ENCODE measurements at places on chromosomes 11 and 22.
A peak's percentile ranks its signal among the peaks of the same experiment; 100 is the strongest.

DNA sequence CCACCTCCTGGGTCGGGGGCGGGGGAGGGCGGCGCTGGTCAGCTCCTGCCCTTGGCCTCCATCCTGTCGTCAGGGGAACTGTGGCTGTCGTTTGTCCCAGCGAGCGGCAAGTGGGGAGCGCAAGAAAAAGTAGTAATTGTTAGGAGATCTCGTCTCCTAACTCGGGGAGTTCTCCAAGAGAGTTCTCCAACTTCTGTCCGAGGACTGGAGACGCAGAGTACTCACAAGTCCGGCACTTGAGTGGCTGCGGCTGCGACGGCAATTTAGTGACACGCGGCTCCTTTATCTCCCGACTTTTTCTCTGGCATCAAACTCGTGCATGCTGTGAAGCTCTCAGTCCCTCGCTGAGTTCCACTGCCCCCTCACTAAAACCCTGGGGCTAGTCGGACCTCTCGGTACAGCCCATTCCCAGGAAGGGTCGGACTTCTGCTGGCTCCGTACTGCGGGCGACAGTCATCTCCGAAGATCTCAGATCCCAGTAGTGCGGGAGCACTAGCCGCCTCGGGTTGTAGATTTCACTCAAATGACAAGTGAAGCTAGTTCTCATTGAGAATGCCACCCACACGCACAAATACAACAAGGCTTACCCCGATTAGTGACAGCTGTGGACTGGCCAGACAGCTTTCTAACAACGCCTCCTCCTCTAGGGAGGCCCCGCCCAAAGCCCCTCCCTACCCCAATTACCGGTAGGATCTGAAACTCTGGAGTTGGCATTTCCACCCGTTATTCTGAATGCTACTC is at the start of gene PGR:
TSS of gene PGR (minus strand) at position 611 of the 741 bp plus-strand sequence. CDS start 743 bp downstream, outside the sequence.
- no peak within 1 kb of the TSS for H3K27ac ChIP-seq
- no peaks in the 10 kb centered on the region for H3K36me3 ChIP-seq
- DNase-seq: no peak
- peaks cover 7% of the 10 kb centered on the region for H3K27me3 ChIP-seq
- no peaks in the 10 kb centered on the region for H3K4me1 ChIP-seq
- no peak within 1 kb of the TSS for H3K4me3 ChIP-seq

DNA sequence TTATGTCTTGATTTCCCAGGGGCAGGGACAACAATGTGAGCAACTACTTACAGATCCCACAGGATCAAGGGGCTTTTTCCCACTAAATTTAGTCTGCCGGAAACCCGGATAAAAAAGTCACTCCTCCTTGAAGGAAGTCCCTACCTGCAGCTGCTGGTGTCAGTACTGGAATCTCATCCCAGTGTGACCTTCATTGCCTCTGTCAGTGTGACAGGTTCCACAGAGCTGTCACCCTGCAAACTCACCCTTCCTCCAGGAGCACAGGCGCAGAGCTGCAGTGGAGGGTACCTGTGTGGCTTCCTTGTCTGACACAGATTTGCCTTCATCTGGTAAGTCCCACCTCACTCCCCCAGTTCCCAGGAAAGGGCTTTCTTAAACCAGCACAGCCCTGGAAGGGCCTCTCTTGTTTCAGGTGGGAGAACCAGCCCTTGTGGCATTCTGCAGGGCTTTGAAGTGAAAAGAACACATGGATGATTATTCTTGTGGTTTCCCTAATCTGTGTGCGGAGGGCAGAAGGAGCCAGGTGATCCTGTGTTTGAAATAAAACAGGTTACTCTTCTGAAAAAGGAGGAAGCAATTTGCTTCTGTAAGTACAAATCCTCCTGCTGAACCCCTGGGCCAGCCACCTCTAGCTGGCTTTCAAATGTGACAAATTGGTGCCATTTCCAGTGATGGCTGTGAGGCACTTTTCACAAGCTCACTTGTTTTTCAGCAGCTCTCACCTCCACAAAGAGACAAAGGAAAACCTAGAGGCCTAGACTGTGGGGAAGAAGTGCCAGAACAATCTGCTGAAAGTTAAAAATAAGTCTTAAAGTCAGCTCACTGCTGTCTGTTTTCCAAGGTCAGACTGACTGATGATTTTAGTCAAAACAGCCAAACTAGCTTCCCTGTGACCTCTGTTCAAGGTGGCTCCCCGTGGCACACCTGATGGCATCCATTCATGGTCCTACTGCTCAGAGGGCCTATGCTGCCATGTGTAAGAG is 9.2 kb upstream of the PRSS23 start:
- peaks cover 25% of the 10 kb centered on the region for H3K27me3 ChIP-seq
- H3K36me3 ChIP-seq: no peaks in the 10 kb centered on the region
- H3K4me1 ChIP-seq: no peaks in the 10 kb centered on the region

DNA sequence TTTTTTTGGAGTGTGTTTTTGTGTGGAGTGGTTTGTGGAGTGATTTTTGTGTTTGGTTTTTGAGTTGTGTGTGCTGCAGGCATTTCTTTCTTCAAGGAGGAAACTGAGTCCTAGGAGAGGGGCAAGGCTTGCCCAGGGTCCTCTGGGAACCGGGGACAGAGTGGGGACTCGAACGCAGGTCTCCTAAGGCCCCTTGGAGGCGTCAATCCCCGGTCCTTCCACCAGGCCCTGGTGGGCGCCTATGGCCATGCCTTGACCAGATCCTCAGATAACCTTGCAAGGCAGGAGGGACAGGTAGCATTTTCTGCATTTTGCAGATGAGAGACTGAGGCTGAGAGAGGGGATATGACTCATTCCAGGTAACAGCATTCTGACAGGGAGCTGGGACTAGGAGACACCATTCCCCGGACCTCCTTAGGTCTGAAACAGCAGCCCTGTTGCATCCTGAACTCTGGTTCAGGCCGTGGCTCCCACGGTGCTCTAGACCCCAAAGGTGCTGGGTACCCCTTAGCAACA is 39.1 kb downstream of the MYO7A start:
- DNase-seq: no peak
- no peaks in the 10 kb centered on the region for H3K36me3 ChIP-seq
- H3K4me1 ChIP-seq: no peaks in the 10 kb centered on the region
- no peak overlapping the region for H3K27ac ChIP-seq

GRCh38 chr11:44966694-44967093 is 16.0 kb upstream of the TP53I11 start:
- no peak overlapping the region for H3K27ac ChIP-seq
- no peaks in the 10 kb centered on the region for H3K36me3 ChIP-seq
- DNase-seq: no peak
- no peaks in the 10 kb centered on the region for H3K4me1 ChIP-seq

DNA sequence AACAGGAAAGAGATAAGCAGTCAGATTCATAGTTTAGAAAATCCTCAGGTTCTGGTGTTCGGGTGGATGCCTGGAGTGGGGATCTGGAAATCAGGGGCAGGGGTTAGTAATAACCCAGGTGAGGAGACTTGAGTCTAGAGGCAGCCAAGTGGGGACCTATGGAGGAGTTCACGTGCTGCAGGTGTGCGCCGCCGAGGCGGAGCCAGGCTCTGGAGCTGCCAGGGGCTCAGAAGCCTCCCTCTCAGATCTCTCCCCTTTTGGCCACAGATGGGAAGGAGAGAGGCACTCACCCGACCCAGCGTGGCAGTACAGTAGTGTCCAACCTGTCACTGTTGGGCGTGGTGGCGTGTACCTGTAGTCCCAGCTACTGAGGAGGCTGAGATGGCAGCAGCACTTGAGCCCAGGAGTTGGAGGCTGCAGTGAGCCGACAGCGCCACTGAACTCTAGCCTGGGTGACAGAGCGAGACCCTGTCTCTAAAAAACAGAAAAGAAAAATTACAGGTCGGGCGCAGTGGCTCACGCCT is 27.5 kb downstream of the TXN2 start:
- H3K4me3 ChIP-seq: peak overlapping the region; percentile 62
- peaks cover 43% of the 10 kb centered on the region for H3K4me1 ChIP-seq
- no peaks in the 10 kb centered on the region for H3K27me3 ChIP-seq

DNA sequence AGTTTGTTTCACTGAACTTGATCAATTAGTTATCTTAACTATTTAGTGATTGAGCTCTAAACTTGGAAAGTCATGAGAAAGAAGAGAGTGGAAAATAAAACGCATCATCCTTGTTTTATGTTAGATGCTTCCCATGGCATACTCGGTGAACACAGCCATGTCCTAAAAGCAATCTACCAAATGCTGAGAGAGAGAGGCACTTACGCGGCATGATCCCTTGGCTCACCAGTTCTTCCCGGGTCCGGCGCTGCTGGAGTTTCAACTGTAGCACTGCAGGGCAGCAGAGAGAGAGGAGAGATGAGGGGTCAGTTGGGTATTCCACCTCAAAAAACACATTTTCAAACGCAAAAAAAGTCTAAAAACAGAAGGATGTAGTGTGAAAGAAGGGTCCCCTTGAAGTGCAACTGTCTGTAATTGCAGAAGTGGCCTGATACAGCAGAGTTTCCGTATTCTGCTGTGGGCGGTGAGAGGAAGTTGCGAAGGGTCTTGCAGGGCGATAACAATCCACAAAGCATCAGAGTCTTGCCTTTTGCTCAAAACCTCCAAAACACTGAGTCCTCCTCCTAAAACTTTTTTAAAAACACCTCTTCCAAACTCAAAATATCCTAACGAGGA is 92.7 kb downstream of the SGSM3 start:
- DNase-seq: peak; percentile 69
- H3K27ac ChIP-seq: peak overlapping the region; percentile 95
- H3K36me3 ChIP-seq: peaks cover 8% of the 10 kb centered on the region

GRCh38 chr11:108732395-108732794 is 67.5 kb downstream of the DDX10 start:
- H3K27me3 ChIP-seq: no peaks in the 10 kb centered on the region
- no peak for DNase-seq
- H3K4me3 ChIP-seq: peak overlapping the region; percentile 50
- H3K36me3 ChIP-seq: peaks cover 12% of the 10 kb centered on the region
- peaks cover 48% of the 10 kb centered on the region for H3K4me1 ChIP-seq

DNA sequence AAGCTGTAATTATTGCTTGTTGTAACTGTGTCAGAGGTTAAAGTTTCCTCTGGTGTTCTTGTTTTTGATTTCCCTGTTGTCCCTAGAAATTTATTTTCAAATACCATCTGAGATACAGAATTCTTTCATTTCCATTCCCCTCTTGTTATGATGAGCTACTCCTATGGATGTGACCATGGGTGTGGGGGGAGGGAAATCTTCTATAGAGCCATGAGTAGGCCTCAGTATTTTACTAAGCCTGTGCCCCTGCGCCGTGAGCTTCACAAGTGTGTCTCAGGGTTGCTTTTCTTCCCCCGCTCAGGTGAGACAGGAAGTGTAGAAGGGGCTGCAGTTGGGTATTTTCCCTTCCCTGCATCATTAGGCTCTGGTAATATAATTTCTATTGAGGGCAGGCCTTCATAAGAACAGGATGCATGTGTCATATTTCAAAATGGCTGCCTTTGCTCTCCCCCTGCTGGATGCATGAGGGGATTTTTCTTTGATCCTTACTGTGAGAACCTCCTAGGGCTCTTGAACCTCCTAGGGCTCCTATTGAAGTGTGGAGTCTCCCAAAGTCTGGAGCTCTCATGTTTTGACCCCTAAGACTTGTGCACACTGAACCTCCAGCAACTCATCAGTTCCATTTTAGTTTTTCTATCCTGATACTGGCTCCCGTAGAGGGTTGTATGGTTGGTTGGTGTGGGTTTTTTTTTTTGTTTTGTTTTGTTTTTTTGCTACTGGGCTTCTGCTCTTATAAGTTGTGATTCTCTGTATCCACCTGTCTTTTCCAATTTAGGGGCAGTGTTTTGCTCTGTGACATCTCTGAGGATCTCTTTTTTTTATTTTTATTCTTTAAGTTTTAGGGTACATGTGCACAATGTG is 658.2 kb downstream of the NTM start:
- H3K4me1 ChIP-seq: no peaks in the 10 kb centered on the region
- DNase-seq: no peak
- no peak overlapping the region for H3K27ac ChIP-seq
- no peaks in the 10 kb centered on the region for H3K27me3 ChIP-seq
- H3K4me3 ChIP-seq: no peak overlapping the region
- no peaks in the 10 kb centered on the region for H3K36me3 ChIP-seq

GRCh38 chr22:17878941-17879340 is 104.7 kb upstream of the BID start:
- no peaks in the 10 kb centered on the region for H3K27me3 ChIP-seq
- DNase-seq: no peak
- no peak overlapping the region for H3K4me3 ChIP-seq
- H3K36me3 ChIP-seq: no peaks in the 10 kb centered on the region
- H3K4me1 ChIP-seq: no peaks in the 10 kb centered on the region
- no peak overlapping the region for H3K27ac ChIP-seq

- no peaks in the 10 kb centered on the region for H3K36me3 ChIP-seq
- DNase-seq: no peak
- no peaks in the 10 kb centered on the region for H3K27me3 ChIP-seq
- H3K4me3 ChIP-seq: peak overlapping the region; percentile 5
These were observed 218.8 kb downstream of the PGR start for GRCh38 chr11:100910808-100911207.

GRCh38 chr11:2307501-2308331 is 5.9 kb downstream of the TSPAN32 start:
- H3K4me1 ChIP-seq: peaks cover 22% of the 10 kb centered on the region
- DNase-seq: peak; percentile 53
- H3K27me3 ChIP-seq: no peaks in the 10 kb centered on the region
- H3K36me3 ChIP-seq: no peaks in the 10 kb centered on the region

DNA sequence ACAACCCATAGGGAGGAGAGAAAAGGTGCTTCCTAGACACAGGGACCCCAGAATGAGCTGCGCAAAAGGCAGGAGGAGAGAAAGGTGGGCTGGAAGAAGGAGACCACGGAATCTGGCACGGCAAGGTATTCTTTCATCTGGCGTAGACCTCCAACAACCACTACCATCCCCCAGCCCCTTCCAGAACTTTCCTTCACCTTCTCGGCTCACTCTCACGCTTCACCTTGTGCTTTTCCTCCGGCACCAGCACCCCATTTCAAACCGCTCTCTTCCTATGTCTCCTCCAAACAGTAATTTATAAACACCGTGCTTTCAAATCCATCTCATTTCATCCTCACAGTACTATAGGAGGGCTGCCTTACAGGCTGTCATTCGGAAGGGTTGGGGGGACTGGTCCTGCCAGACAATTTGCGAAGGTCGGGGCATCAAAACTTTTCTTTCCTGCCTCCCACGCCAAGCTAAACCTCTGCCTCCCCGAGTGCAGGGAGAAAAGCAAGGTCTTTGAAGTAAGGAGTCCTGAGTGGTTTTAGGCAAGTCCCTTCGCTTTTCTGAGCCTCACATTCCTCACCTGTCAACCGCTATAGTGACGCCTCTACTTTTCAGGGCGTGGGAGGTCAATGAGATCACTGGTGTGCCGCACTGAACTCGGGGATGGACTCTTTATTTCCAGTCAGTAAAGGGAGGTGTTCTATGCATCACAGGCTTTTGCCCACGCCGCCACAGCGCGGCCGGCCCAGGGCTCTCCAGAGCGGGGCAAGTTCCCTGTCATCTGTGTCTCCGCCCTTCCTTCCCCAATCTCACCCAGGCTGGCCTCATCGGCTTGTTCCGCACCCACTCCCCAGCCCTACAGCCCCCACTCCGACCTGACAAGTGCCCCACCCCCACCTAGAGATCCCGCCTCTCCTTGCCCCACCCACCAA is 800 bp downstream of the KCTD21 start:
- no peaks in the 10 kb centered on the region for H3K27me3 ChIP-seq
- DNase-seq: peak; percentile 42
- peak overlapping the region; percentile 93 for H3K27ac ChIP-seq
- no peaks in the 10 kb centered on the region for H3K36me3 ChIP-seq

GRCh38 chr22:30422481-30423300 is 2.9 kb upstream of the MTFP1 start:
- peaks cover 48% of the 10 kb centered on the region for H3K4me1 ChIP-seq
- no peak for DNase-seq
- H3K36me3 ChIP-seq: no peaks in the 10 kb centered on the region
- H3K4me3 ChIP-seq: peak overlapping the region; percentile 98
- H3K27ac ChIP-seq: peak overlapping the region; percentile 95
